ENCODE measurements at places on chromosomes 6 and 20. TPM values are rescaled to one million over a fixed set of nuclear protein-coding genes. Genes with fewer than 3 reads are reported as not detected.
A peak's percentile ranks its signal among the peaks of the same experiment; 100 is the strongest.

Gene MMP24
- 5.3 TPM for total RNA-seq

Gene DSP
- total RNA-seq, result 22.8 TPM

GRCh38 chr6:167824591-167825331, 1.9 kb upstream of the AFDN start:
- no peaks in the 10 kb centered on the region for H3K27me3 ChIP-seq
- peak overlapping the region; percentile 72 for H3K4me3 ChIP-seq
- no peak overlapping the region for H3K27ac ChIP-seq
- DNase-seq, result no peak
- H3K4me1 ChIP-seq, result peaks cover 11% of the 10 kb centered on the region
- H3K36me3 ChIP-seq, result no peaks in the 10 kb centered on the region

DNA sequence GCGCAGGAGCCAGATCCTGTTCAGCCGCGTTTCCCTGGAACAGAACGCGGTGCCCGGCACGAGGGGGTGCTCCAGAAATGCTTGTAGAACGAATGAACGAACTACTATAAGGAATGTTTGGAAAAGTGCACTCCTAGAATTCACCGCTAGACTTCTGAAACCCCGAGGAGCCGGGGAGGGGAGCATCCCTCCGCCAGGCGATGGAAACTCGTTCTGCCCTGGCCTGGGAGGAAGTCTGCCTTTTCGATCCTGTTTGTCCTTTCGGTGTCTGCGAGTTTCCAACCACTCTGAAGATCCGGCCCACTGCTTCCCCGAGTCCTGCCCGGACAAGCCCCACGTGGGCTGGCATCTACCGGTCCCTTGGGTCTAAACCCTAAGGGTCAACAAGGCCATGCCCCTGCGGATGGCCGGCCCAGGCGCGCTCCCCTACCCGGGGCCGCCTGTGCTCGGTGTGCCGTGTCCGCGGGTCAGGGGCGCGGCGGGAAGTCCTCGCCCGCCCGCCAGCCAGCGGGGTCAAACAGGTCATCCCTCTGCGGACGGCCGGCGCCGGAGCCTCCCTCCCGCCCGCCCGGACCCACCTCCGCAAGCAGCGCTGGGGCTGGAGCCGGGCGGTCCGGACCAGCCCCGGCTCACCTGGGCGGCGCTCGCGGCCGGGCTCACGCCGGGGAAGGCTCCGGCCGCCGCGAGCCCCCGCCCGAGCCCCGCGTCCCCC, 526 bp downstream of the SULF2 start:
- H3K27ac ChIP-seq, result peak overlapping the region; percentile 19
- peak overlapping the region; percentile 60 for H3K4me3 ChIP-seq
- no peak for DNase-seq
- H3K36me3 ChIP-seq, result no peaks in the 10 kb centered on the region
- H3K4me1 ChIP-seq, result peaks cover 37% of the 10 kb centered on the region

- no peak overlapping the region for H3K27ac ChIP-seq
- H3K4me3 ChIP-seq, result no peak overlapping the region
- no peaks in the 10 kb centered on the region for H3K36me3 ChIP-seq
- no peaks in the 10 kb centered on the region for H3K27me3 ChIP-seq
These were observed 156.1 kb downstream of the SLC35B3 start for GRCh38 chr6:8279041-8279805.
